Activated CD8-positive, alpha-beta memory T cell treated with anti-CD3 and anti-CD28 coated beads for 24 hours (primary cell): ENCODE measurements at places on chromosomes 12 and 14.

DNA sequence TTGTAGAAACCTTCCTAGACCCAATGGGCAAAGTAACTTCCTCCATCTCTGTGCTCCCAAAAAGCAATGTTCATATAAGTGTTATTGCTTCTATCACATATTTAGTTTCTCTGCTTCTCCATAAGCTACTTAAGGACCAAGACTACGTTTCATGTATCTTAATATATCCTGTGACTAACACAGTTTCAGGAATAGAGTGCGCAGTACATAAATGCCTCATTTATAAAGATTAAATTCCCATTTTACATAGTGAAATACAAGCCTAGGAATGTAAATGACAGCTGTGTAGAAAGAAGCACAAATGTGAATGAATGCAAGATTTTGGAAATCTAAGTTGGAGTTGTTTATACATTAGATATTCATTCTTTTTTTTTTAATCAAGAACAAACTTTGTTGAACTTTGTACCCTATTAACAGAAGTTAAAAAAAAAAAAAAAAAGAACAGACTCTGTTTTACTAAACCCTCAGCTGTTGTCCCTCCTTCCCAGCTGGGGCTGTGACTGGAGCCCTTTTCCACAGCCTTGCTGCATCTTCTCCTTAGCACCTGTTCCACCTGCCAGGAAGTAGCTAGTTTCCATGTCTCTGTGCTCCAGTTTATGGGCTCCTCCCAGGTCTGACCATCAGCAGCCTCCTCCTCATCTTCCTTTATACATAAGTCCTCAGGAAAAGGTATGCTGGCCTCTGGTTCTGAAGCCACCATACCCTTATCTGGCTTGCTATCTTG, 7.0 kb upstream of the METTL17 start:
- DNase-seq, result no peak

GRCh38 chr12:25395227-25395626, 144.5 kb upstream of the KRAS start:
- no peak for DNase-seq

GRCh38 chr12:100699209-100699608, 95.4 kb upstream of the ANO4 start:
- DNase-seq, result no peak

DNA sequence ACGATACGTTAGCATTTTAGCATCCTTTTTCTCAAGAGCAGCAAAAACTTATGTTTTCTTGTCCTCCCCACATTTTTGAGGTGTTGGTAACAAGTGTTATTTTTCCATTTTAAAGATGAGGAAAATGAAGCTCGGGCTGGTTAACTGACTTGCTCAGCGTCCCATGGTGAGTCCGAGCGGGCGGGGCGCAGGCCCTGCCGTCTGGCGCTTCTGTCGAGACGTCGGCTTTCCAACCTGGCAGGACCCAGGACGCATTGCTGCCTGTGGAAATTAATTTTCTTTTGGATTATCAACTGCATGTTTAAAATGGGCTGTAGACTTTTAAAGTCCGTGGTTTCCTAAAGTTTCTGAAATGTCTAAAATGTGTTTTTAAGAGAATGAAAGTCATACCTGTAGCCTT, 30.4 kb downstream of the XRCC3 start:
- no peak for DNase-seq
